ENCODE measurements at places on chromosomes 12 and 14. TPM values are rescaled to one million over a fixed set of nuclear protein-coding genes. Genes with fewer than 3 reads are reported as not detected.

DNA sequence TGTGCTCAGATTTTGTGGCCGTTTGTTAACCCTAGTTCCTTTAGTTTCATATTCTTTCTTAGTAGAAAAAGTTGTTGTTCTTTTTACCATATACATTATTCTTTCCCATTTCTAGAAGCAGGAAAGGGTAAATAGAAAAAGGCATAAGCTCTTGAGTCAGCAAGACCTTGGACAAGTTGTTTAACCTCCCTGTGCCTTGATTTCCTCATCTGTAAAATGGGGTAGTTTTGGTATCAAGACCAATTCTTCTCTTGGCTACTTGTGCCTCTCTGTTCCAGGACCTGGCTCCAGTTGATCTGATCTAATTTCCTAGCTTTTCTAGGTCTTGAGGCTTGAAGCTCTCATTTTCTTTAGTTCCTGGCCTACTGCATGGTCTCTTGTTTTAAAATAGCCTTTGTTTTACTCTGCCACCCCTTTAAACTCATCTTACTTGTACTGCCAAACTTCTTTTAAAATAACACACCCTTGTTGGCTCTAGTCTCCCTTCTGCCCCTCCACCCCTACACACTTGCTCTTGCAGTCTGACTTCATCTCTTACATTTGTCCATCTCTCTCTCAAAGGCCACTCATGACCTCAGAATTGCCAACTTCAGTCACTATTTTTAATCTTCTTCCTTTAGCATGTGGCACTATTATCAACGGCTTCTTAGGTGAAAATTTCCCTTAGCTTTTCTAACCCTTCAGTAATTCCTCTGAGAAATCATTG, 143.7 kb downstream of the TTLL5 start:
- DNase-seq, result no peak

DNA sequence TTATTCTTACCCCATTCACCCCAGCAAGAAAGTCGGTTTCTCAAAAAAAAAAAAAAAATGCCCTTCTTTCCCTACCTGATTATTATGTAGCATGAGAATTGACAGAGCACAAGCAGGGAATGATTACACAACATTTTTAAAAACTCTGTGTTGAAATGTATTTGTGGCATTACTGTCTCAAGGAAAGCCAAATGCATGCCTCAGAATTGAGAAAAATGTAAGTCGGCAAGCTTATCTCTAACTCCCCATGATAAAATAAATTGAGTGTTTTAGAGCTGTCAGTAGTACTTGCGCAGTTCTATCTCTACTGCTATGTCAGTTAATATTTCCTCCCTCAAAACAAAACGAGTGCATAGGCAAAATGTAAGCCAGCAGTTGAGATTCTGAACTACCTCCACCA, 25.7 kb downstream of the ANO4 start:
- no peak for DNase-seq

Gene CARMIL3
- polyA plus RNA-seq, result 1.0 TPM

- DNase-seq, result no peak
Observed at GRCh38 chr12:89386138-89386537, 33.8 kb upstream of the DUSP6 start.

DNA sequence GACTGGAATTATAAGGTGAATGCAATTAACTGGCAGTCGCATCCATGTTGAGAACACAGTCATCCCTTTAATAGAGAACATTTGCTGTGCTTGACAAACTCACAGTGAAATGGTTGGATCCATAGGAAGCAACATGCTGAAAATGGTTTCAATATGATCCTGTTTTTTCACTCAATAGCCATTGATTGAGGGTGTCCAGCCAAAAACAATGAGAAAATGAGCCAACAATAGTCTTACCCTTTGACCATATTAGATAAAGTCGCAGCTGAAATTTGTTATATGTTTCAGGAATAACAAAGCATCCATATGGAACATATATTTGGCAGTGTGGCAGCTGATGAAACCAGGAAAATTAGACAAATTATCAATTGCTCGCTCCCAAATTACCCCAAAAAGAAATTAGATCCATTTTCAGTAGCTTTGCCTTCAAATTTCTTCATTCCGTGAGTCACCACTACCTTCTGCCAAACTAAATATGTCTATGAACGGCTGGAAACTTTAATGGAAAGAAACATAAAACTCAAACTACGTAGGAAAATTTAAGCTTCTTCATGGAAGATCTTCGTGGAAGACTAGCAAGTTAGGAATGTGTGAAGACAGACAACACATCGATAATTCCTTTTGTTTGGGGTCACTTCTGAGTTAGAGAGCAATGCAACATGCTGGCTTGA, 17.4 kb downstream of the IGF1 start:
- no peak for DNase-seq

Gene COX8C
- not detected for polyA plus RNA-seq

Gene GDF11
- 5.5 TPM for polyA plus RNA-seq

DNA sequence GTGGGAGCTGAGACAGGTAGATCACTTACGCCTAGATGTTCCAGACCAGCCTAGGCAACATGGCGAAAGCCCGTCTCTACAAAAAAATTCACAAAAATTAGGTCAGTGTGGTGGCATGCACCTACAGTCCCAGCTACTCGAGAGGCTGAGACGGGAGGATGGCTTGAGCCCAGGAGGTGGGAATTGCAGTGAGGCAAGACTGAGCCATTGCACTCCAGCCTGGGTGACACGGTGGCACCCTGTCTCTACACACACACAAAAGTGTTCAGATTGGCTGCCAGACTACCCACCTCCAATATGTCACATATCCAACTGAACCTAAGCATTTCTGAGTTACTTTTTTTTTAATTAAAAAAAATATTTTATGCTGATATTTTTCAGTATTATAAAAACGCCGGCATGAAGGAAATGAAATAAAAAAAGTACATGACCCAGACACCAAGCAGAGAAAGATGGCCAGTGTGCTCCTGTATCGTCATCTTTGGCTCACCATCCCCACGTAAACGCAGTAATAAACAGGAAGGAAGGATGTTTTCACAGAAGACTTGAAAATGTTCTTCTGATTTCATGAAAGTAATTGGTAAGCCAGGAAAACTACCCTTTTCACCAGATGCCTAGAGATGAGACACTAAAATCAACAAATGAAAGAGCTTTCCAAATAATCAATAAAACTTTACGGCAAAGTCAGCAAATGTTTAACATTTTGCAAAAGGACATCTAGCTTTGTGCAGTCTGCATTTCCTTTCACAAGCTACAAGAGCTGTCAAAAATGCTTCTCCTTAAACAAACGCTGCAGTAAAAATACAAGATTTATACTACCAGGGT, 26.4 kb downstream of the CDC42BPB start:
- DNase-seq, result peak; percentile 33

- no peak for DNase-seq
Observed at GRCh38 chr12:55797068-55797467, 20.5 kb downstream of the SARNP start.

Measured in spleen (tissue), 13 donors.